ENCODE measurements at places on chromosomes 3 and 15.
A peak's percentile ranks its signal among the peaks of the same experiment; 100 is the strongest.

DNA sequence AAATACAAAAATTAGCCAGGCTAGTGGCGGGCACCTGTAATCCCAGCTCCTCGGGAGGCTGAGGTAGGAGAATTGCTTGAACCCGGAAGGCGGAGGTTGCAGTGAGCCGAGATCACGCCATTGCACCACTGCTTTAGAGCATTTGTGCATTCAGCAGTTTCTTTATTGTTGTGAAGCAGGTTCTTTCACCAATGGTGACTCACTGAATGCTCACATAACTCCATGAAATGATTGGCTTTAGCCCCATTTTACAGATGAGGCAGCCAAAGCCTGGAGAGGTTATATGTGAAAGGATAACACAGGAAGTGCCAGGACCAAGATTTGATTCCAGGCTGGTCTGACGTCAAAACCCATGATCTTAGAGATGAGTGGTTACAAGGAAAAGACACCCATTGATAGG, 195.2 kb downstream of the SLCO3A1 start:
- DNase-seq: no peak

- no peak for DNase-seq
Measured at GRCh38 chr3:189467451-189467850, 163.7 kb upstream of the TP63 start.

GRCh38 chr15:52021128-52021671, 2.2 kb downstream of the MAPK6 start:
- DNase-seq: peak; percentile 58

GRCh38 chr3:32975891-32976595, 24.6 kb downstream of the CCR4 start:
- DNase-seq: no peak

GRCh38 chr15:28118531-28118930, 19.4 kb upstream of the OCA2 start:
- DNase-seq: no peak

DNA sequence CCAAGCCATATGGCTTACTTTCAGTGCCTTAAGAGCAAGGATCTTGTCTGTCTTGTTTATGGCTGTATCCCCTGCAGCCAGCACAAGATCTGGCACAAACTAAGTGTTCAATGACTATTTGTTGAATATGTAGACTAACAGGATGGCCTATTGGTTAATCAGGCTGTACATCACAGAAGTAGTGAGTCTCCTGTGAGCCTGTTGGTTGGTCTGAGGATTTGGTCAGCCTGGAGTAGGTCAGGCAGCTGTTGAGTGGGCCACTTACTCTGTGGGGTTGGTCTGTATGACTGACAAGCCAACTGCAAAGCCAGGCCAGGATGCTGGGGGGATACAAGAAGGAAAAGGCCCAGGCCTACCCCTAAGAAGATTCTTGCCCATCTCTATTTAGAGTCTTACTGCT, 33.4 kb upstream of the CILP start:
- DNase-seq: no peak

DNA sequence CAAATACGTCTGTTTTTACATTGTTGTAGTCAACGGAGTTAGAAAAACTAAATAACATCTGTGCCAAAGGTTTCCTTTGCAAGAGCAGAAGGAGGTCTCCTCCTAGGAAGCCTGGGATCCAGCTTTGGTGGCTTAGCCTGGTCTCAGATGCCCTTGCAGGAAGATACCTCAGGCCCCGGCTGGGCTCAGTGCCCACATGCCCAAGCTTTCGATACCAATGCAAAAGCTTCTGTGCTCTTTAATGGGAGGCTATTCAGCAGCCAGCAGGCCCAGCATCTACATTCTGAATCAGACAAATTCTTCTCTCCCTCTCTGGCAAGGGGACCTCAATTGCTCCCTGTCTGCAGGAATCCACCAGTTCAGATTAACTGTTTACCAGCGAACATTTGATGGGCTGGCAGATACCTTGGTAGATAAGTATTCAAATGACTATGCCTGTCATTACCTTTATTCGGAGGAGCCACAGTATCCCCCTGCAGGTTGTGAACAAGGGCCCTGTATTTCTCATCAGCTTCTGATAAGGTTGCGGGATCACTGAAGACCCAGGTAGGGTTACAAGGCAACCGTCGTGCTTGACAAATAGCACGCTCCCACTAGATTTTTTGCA, 180.1 kb upstream of the KBTBD8 start:
- no peak for DNase-seq

DNA sequence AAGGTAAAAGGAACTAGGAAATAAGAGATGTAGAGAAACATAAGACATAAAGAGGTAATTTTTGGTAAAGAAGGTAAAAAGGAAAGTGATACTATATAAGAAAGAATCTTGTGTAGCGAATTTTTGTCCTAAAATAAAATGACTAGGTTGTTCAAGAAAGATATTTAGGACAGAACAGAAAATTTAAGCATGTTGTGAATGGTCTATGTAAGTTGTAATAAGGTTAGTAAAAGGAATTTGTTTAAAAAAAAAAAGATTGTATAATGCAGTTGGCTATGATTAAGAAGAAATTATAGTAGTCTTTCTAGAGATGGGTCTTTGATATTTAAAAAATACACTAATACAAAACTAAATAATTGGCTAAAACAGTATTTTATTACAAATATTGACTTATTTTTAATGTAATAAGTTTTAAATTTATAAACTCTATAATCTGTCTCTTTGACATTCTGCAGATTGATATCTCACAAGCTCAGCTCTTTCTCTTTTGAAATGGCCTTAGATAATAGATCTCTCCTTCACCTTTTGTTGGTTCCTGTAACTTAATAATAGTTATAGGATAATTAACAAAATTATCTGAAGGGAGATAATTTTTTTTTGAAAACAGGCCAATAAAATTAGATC, 3.7 kb upstream of the SLC41A3 start:
- DNase-seq: no peak

- no peak for DNase-seq
Measured at GRCh38 chr15:41501191-41501917, 7.7 kb downstream of the ITPKA start.

DNA sequence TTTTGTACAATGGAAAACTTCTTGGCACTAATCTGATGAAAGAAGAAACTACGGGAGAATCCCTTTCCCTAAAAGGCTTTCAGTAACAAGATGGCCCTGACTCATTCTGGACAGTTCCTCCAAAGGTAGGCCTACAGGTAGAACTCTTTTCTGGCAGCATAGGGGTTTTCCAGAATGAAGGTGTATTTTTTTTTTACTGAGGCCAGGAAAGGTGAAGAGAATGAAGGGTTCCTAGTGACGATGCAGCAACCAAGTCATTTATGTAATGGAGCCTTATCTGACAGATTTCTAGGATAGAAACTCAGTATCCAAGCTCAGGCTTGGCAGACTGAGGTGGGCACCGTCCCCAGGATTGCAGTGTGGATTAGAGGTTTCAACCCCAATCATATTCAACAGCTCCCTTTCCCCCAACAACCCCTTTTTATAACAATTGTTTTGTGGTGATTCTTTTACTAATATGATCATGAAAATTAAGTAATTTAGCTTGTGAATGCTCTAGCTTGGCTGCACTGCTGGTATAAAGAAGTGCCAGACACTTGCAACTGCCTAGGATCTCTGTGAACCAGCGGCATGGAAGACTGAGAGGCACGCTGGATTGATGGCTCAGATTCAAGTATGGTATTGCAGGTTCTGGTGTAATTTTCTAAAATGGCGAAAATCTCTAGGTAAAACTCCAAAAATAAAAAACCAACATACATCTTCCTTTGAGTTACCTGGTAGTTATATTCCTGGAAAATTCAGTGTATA, 8.7 kb upstream of the TRIM69 start:
- no peak for DNase-seq

DNA sequence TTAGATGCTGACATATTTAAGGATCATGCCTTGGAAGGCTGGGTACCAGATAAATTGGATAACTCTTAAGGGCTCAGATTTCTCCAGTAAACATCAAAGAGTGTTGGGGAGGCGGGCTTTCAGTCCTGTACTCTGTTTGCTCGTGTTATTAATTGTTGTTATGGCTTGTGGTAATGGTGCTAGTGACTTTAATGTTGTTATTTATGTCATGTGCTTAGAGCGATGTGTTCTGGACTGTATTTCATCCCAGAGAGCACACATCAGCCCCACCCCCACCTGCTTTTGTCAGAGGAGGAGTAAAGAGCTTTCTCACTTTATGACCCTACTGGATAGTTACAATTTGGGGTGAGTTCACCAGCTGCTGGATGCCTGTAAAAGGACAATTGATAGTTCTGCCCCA, 386.3 kb downstream of the EPHB1 start:
- no peak for DNase-seq

GRCh38 chr3:172622916-172623700, 87.8 kb downstream of the NCEH1 start:
- peak; percentile 22 for DNase-seq

DNA sequence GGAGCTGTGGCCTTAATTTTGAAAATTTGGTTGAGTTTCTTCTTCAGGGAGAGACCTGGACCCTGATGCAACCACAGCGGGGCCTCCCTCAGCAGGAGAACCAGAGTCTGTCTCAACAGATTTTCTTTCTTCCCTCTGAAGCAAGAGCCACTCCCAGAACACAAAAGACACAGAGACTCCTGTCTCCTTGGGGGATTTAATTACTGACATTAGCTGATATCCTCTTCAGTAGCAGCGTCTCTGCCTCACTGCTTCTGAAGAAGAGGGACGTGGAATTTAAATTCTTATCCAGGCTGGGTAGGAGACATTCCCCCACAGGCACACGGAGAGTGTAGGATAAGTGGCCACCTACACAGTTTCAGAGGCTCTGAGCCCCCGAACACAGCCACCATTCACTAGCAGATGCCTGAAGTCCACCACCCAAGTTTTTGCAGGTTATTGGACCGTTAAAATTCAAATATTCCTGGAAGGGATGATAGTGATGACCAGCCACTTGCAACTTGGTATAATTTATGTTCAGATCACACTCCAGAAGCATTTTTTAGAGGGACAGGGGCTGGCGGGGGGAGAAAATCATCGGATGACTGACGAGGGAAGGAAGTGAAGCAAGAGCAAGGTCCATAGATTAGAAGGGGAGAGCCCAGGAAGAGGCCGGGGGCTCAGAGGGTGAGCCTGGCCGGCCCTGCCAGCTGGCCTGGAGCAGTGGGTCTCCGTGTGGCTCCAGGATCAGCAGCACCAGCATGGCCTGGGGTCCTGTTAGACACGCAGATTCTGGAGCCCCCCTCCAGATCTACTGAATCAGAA, 109.7 kb downstream of the BDH1 start:
- no peak for DNase-seq

DNA sequence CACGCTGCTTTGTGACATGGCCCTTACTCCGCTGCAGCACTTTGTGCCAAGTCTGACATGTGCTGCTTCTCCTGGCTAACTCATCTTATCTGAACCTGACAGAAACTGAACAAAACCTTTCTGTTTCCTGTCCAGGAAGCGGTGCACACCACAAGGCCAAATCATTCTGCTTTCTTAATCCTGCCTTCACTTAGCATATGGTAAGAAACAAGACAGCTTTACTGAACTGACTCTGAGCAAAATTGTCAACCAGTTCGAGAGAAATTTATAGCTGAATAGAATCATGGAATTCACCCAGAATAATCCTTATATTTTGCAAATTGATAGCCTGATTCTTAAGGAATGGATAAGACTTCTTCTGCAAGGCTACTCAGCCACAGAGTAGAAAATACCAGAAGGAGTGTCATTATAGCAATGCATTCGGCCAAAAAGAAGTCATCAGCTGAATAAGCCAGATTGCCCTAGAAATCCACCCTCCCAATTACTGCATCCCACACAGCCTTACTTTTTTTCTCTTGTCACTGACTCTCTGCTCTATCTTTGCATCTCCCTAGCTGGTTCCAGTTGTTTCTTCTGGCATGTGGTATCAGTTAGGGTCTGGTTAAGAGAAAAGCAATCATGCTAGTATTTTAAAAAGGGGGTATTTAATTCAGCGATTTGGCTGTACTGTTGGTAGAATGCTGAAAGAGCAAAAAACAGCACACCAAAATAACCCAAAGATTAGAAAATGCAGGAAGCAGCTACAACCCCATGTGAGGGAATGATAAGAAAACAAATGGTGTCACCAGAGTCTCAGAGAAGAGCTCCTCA, 41.6 kb upstream of the STRIT1 start:
- DNase-seq: no peak

GRCh38 chr3:194158942-194159439, 23.0 kb downstream of the HES1 start:
- no peak for DNase-seq

DNA sequence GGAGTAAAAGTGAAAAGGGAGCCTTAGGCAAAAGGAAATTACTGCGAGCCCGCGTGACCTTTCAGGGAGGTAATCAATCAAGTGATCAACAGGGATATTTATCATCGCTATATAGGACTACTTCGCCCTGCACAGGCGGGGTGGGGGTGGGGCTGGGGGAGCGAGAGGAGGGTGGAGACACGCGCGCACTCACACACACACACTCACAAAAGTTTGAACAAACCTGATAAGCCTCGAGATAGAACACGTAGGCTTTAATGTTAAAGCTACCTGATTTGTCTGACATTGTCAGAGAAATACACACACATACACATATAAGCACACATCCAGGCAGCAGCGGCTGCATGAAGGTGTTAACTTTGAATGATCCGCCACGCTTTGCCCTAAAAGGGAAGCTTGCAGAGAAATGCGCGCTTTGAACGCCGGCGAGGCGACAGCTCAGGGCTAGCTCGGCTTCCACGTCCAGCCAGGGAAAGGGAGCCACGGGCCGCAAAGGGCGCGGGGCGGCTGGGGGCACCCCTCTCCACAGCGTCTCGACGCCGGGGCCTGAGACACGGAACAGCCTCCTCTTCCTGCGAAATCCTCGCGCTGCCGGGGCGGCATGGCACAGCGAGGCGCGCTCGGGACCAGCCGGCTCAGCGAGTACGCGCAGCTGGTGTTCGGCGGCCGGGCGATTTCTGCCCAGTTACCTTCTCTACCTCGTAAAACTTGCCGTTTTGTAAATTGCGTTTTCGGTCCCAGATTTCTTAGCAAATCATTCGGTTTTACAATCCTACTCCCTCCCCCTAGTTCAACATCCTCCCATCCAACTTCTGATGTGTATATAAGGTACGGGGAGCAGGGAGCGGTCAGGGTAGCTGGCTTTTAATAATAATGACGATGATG, 4.8 kb upstream of the MECOM start:
- no peak for DNase-seq

GRCh38 chr15:85620690-85621049, 174.1 kb downstream of the KLHL25 start:
- no peak for DNase-seq

DNA sequence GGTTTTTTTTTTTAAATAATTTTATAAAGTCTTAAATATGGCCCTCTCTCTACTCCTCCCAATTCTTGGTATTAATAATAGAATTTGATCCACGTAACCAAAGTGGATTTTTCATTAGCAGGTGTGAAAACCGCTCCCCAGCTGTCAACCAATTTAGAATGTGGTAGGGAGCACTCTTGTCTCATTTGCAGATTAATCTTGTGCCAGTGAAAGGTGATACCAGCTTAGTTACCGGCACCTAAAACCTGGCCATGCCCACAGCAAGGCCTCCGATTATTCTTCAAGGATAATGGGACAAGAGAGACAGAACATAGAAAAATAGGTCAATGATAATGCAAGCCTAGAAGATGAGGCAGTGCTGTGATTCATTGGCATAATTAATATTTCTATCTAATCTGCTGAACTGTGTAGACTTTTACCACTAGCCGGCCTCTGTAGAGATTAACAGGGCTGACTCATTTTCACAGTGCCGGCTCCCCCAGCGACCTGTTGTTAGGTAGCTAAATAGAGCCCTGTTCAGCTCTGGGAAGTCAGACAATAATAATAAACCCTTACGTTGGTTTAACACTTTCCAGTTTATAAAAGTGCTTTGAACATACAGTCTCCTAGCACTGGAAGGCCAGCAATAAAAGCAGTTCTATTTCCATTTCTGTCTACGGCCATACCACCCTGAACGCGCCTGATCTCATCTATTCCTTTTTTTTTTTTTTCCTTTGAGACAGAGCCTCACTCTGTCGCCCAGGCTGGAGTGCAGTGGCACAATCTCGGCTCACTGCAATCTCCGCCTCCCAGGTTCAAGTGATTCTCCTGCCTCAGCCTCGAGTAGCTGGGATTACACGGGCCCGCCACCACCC, 102.9 kb downstream of the SHQ1 start:
- DNase-seq: no peak
